ENCODE measurements at places on chromosomes 1 and 21. TPM values are rescaled to one million over a fixed set of nuclear protein-coding genes. Genes with fewer than 3 reads are reported as not detected.

The CLCA4 gene
- polyA plus RNA-seq, result 11.7 TPM

The CYP4A11 gene
- polyA plus RNA-seq, result 0.14 TPM

DNA sequence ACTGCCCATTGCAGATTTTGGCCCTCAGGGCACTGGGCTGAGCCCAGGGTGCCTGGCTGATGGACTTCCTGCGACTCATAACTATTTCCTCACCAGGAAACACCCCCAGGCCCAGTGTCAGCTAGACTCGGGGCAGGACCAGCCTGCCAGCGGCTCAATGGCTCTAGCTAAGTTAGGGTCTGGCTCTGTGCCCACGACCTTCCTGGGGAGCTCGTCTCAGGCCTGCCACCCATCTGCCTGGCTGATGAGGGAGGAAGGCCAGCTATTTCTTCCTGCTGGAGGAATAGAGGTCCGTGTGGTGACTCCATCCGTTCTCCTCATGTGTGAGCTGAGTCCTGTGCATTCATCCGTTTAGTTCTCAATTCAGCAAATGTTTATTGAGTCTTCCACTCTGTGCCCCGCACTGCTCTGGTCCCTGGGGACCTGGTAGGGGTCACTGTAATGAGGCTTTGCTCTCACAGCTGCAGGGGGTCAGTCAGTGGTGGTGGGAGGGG lies 44.5 kb downstream of the KIRREL1 start:
- DNase-seq, result no peak

GRCh38 chr1:8257621-8258020 lies 60.3 kb upstream of the SLC45A1 start:
- DNase-seq, result no peak

DNA sequence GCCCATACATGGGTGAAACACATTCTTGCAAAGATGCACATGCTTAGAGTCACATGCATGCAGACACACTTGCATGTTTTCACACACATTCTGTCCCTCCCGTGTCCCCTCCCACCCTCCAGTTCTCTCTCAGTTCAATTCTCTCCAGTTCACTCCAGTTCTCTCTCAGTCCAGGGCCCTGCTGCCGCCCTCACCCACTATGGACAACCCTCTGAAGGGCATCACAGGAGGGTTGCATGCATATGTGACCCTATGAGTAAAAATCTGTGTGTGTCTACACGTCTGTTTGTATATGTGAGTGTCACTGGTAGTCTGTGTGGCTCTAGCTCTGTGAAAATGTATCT lies 21.8 kb upstream of the ADGRB2 start:
- DNase-seq, result no peak

GRCh38 chr1:59043796-59044195 lies 253.1 kb upstream of the FGGY start:
- DNase-seq, result no peak

- DNase-seq, result no peak
These were observed 30.7 kb downstream of the KCNJ15 start for GRCh38 chr21:38287476-38287875.

GRCh38 chr1:53931523-53931922 lies 14.0 kb downstream of the IFT25 start:
- no peak for DNase-seq
